ENCODE measurements at places on chromosomes 2 and 18. TPM values are rescaled to one million over a fixed set of nuclear protein-coding genes. Genes with fewer than 3 reads are reported as not detected.

The AOX1 gene
- total RNA-seq = 0.79 TPM

The KATNAL2 gene
- 0.45 TPM for total RNA-seq

The TRPM8 gene
- total RNA-seq = not detected

The DBI gene
- total RNA-seq = 133 TPM

The SLC9A4 gene
- 0.07 TPM for total RNA-seq

The EIF2AK2 gene
- total RNA-seq = 54.5 TPM

The PRKAG3 gene
- not detected for total RNA-seq

The SP110 gene
- 85.3 TPM for total RNA-seq

The DSG1 gene
- total RNA-seq = not detected

The NEU2 gene
- total RNA-seq = not detected

The OLA1 gene
- 142 TPM for total RNA-seq

The LCT gene
- total RNA-seq = 0.05 TPM

The STK11IP gene
- 32.1 TPM for total RNA-seq

The LYG1 gene
- total RNA-seq = 0.32 TPM

The CNNM4 gene
- total RNA-seq = 5.6 TPM

The FTCDNL1 gene
- total RNA-seq = 3.8 TPM

The STEAP3 gene
- 0.07 TPM for total RNA-seq

The FAM124B gene
- total RNA-seq = 0.32 TPM

The NFU1 gene
- 35.7 TPM for total RNA-seq

The GALNT3 gene
- total RNA-seq = 2.1 TPM
